ENCODE measurements at places on chromosomes 16 and 17.

- no peak for DNase-seq
Measured at GRCh38 chr16:64392456-64392855, 729.4 kb downstream of the CDH11 start.

- no peak for DNase-seq
Measured at GRCh38 chr17:28001149-28001548, 41.3 kb upstream of the NLK start.

GRCh38 chr16:49084628-49085390 is 196.8 kb downstream of the CBLN1 start:
- no peak for DNase-seq

DNA sequence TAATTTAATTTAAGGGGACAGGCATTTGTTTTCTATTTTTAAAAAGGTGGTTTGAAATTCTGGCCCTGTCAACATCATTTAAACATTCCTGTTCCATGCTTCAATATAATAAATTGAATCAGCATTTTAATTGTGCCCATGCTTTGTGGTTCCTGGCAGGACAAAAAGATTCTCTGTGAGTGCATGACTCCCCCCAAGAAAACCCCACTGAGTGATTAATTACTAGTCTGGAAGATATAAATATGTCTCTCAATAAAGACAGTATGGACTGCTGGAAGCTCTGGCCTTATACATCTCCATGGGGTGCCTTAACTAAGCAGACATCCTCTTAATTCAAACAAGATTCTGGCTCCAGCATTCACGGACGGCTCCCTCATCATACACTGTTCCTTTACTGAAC is 95.0 kb upstream of the PSMD7 start:
- no peak for DNase-seq

DNA sequence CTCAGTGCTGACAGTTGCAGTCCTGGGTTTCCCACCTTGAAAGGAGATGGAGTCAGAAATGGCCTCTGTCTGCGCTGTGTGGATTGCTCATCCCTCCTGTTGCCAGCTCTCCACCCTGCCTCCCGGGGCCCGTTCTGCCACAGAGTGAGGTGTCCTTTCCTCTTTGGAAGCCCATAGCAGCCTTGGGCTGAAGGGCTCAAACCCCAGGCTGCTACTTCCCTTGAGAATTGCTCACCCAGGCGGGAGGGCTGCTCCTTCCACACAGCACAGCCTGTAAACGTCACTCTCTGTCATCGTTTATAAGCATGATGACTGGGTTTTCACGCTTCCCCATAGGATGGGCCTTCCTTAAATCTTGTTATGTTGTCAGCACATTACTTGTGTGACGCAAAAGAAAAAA is 62.7 kb downstream of the FOXK2 start:
- DNase-seq, result no peak

DNA sequence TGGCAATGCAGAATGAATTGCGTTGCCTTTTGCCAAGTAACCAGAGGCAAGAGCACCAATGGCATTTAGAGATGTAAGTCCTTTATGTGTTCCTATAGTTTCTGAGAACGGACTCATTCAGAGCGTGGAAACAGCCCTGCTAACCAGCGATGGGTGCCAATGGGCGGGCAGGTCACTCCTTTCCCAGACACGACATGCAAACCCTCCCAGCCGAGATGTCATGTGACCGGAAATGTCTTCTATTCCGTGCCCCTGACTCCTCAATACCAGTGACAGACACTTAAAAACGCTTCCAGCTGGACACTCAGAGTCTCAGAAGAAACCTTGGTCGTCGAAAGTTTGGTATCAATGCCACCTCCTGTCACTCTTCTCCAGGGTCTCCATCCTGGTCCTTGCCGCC is 3.2 kb downstream of the FBF1 start:
- no peak for DNase-seq

DNA sequence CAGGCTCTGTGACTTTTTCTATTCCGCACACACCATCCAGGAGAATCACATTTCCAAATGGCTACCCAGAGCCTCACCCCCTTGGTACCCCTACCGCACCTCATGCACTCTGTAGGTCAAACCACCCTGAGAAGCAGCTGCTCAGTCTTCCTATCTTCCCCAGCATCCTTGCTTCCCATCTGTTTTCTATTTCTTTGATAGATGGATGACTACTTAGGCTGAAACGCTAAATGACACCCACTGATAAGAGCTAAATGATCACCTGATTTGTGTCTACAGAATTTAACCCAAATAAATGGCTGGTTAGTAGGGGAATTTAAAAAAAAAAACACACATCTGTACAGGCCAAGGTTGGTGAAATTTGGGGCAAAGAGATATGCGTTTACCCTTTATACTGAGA is 17.6 kb upstream of the COX10 start:
- no peak for DNase-seq

GRCh38 chr17:81309859-81310839 is 15.0 kb upstream of the SLC38A10 start:
- DNase-seq, result no peak

DNA sequence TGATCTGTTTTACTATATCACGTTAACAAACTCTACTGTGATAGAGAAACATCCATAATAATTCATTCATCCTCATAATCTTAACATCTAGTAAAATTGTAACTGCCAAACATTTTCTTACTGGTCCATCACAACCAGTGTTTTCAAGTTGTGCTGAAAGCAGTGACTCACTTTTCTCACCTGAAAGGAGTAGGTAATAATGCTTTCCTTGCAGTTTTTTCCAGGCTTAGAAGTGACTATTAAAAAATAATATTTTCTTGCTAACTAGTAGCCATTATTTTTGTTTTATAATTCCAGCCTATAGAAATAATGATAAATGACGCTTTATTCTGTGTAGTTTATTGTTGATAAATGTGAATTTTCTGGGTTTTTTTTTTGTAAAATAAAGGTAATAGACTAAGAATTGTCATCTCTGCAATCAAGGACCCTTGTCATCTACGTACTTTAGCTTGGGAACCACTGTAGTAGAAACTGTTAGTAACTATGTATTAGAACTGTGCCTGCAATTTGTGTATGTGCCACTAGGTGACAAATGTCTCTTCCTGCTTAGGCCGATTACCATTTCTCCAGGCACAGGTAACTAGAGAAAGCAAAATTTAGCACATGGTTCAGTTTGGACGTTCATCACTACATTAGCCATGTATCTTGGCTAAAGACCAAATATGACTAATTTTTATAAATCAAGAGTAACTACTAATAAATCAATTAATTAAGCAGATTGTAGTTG is 409.4 kb upstream of the ERCC4 start:
- no peak for DNase-seq

GRCh38 chr16:78926723-78927210 is 673.8 kb downstream of the MAF start:
- no peak for DNase-seq

GRCh38 chr16:17266608-17267313 is 204.0 kb downstream of the XYLT1 start:
- DNase-seq, result peak; percentile 39

- no peak for DNase-seq
Measured at GRCh38 chr17:3914312-3914670, 2.0 kb downstream of the P2RX1 start.

DNA sequence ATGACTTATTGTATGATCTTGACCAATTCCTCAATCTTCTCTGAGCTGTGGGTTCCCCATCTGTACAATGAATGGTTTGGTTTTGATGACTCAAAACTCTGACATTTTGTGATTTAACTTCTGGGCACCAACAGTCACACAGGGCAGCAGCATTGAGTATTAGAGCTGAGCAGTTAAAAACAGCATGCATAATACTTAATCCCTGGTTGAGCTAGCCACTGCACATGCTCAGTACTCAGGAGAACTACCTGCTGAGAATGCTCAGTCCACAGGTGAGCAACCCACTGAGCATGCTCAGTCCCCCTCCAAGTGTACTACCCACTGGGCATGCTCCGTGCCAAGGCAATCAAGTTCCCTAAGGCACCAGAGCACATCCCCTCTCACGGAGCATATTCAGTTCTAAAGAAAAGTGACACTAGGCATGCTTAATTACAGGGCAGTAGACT is 68.7 kb downstream of the AIPL1 start:
- DNase-seq, result no peak

GRCh38 chr17:38328620-38329019 is 15.1 kb downstream of the GPR179 start:
- DNase-seq, result no peak

DNA sequence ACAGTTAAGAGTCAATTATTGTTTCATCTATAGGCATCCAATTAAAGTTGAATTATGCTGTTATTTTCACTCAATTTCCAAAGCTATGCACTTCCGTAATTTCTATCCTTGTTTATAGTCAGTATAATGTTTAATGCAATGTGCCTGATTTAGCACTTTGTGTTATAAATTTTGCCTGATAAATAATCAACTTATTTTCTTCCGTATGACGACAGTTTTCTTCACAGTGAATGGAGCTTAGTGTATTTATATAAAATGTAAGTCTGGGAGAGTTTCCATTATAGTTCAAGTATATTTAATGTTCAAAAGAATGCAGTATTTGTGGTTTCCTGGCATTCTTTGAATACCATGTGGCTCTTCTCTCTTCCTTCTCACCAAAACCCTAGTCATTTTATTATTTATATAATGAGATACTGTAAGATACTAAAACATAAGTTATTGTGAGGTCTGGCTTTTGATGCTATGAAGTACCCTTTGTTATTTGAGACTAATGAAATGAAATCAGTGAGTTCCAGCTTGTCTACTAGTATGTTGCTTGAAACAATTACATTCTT is 240.6 kb downstream of the PRKCA start:
- DNase-seq, result no peak

DNA sequence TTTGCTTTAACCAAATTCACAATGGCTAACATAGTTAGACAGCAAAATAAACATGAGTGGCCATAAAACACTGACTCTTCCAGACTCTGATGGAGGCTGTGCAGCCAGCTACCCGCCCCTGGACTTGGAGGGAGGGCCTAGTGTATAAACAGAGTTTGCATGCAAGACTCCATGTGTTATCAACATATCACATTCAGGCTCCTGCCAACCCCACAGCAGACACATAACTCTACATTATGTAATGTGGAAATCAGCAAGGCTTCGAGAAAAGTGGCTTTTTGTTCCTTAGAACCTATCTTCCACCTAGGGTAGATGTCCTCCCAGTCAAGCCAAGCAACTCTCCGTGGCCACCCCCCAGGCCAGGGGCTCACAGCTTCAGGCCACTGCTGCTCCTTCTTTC is 19.3 kb upstream of the SOX9 start:
- DNase-seq, result no peak

DNA sequence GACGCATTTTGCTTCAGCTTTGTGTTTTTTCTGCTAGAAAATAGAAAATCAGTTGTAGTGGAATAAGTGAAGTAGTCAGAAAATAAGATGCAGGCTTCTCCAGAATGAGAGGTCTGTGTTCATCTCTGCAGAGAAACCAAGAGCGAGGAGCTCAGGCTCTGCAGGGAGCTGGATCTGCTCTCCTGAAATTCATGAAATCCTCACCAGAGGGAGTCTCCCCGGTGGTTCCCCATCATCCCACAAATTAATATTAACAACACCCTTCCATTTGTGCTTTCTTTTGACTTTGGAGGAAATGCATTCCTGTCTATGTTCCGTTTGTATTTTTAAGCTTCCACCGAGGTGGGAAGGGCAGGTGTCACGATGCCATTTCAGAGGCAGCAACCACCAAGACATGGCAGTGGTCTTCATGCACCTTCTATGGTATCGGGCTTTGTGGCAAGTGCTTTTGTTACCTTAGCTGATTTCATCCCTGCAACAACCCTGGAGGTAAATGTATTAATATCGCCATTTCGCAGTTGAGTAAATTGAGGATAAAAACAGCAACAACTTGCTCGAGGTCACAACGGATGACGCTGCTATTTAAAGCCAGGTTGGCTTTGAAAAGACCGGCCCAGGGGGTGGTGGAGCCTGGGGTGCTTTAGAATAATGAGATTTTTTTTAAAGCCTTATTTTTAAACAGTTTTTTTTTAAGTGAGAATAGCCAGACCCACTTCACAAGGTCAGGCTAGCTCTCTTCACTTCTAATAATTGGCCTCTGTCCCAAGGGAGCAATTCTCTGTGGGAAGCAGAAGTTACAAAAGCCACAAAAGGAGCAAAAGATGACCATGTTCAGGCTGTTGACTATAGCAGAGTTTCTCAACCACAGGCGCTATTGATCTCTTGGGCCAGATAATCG is 367.6 kb upstream of the ERCC4 start:
- DNase-seq, result no peak

GRCh38 chr17:27868565-27868964 is 24.6 kb downstream of the LYRM9 start:
- DNase-seq, result no peak

DNA sequence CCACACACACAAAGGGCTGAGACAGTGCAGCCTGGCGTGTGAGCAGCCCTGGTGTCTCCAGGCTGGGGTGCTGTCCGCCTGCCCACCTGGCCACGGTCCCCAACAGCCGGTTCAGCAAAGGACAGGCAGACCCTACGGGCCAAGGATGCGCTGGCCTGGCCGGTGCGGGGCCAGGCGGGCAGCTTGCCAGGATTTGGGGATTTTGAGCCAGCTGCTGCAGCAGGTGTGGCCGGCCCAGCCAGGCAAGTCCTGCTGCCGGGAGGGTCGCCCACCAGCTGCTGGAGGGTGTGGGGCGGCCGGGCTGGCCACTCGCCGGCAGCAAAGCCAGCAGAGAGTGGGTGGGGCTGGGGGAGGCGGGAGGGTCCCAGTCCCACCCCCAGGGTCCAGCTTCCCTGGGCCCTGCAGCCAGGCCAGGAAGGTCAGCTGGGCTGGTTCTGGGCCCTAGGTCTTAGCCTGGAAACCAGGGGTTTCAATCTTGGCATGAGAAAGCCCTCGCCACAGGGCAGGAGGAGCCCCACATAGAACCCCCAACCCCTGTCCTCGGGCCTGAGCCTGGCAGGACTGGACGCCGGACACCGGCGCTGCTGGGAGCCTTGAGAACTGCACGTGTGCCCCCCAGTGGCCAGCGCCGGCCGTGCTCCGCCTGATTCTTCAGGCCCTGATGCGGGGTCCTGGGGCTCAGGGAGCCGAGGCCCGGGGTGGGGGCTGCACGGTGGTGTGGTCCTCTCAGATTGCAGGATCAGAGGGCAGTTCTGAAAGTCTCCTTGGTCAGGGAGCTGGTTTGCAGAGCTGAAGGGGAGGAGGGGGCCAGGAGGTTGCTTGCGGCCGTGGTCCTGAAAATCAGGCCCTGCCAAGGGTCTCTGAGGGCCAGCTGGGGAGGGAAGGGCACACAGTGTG is 17.6 kb upstream of the SSTR5 start:
- no peak for DNase-seq

DNA sequence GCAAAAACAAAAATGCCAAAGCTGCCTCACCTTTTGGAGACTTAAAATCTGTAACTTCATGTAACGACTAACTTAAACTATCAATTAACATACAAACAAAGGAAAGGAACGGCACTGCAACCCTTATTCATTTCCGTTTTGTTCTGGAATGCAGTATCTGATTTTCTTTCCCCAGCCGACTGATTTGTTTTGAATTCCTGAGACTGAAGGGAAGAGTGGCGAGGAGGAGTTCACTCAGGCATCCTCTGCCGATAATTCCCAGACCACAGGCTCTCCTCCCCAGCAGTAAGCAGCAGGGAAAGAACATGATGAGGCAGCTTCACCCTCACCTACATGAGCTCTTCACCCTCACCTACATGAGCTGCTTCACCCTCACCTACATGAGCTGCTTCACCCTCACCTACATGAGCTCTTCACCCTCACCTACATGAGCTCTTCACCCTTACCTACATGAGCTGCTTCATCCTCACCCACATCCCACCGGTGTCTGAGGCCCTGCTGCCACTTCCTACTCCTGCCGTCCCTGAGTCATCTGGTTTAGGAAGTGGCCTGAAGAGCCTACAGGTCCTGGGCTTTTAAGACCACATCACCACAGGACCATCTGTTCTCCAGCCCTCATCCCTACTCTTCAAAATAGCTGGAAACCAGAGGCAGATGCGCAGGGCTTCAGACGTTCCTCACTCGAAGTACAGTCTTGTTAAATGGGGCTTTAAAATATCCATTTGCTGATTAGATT is 168.0 kb upstream of the RPH3AL start:
- no peak for DNase-seq

GRCh38 chr17:79211061-79211770 is 136.6 kb downstream of the ENGASE start:
- no peak for DNase-seq

All from NCI-H2081 treated with DMSO at 0.1 percent for 48 hours (cell line).